ENCODE measurements at places on chromosomes 6 and 20.

- DNase-seq: no peak
Measured at GRCh38 chr20:11296951-11297350, 620.7 kb upstream of the BTBD3 start.

- no peak for DNase-seq
Measured at GRCh38 chr6:136225496-136225895, 24.6 kb downstream of the MTFR2 start.

DNA sequence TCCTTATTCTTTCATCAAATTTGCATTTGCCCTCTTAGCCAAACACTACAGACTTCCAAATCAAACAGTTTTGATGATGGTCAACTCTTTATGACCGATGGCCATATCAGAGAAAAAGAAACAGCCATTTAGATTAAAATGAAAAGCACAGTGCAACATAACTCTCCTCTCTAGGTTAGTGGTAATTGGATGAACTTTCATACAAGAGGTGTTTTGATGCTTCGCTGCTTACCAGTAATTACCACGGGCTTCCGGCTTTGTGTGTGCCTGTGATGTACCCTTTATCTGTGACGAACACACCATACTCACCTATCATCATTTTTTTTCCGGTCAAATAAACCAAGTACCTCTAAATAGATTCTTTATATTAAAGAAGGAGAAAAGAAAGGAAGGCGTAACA is 181.8 kb downstream of the FOXA2 start:
- DNase-seq: no peak

GRCh38 chr6:163249651-163250101 is 164.8 kb upstream of the QKI start:
- no peak for DNase-seq

DNA sequence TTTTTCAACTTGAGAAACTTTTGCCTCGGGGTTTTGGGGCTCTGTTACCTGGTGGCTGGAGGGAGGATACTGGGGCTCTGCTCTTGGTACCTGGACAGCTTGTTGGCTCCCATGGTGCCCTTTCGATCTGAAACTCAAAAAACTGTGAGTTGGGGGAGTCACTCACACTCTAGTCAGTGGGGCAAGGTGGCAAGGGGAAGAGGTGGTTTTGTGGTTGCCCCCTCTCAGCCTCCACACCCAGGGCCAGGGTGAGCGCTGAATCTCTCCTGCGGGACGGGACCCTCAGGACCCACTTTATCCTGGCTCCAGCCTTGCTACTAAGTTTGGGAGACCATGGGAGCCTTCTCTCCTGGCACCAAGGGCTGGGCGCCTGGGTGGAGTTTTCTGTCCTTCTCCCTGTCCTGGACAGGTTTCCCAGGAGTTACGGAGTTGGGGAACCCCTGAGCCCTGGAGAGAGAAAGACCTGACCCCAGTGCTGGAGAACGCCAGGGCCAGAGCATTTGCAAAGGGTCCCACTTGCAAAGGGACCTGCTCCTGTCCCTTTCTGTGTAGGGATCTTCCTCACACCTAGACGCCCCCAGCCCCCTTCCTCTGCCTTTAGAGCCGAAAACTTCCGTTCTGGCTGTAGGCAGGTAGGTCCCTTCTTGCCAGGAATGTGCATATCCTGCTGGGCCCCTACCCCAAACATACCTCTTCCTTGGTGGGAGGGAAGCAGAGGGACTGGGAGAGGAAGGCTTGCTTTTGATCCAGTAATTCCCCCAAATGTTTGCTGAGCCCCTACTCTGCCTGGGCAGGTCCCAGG is 2.9 kb downstream of the FOXP4 start:
- no peak for DNase-seq

DNA sequence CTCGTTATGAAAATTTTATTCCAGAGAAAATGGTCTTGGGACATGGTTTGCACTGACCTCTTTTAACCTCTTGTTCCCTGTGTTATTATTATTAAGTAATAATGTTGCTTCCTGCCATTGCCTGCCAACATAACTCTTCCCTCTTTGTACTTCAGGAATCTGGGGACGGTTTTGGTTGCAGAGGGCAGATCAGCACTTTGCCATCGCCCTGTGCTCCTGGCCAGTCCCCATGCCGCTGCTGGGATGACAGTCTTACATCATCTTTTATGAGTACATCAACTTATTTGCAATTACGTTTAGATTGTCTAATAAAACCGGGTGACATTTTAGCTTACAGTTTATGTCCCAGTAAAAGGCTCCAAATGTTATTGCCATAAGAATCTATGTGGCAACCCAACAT is 157.2 kb downstream of the CDH26 start:
- no peak for DNase-seq
